ENCODE measurements at places on chromosomes 6 and 20.
A peak's percentile ranks its signal among the peaks of the same experiment; 100 is the strongest.

DNA sequence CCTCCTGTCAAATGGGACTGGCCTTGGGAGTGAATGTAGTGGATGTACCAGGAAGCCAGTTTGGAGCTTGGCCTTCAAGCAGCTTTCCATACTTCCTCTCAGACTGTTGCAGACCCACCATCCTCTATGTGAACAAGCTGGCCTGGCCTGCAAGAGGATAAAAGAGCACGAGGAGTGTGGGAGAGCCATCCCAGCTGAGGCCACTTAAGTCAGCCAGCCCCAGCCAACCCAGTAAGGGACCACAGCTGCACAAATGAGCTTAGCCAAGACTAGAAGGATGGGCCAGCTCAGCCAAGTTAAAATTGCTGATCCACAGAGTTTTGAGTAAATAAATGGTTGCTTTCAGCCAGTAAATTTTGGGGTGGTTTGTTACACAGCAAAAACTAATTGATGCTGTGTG lies 156.9 kb upstream of the SOX4 start:
- peak; percentile 19 for DNase-seq

DNA sequence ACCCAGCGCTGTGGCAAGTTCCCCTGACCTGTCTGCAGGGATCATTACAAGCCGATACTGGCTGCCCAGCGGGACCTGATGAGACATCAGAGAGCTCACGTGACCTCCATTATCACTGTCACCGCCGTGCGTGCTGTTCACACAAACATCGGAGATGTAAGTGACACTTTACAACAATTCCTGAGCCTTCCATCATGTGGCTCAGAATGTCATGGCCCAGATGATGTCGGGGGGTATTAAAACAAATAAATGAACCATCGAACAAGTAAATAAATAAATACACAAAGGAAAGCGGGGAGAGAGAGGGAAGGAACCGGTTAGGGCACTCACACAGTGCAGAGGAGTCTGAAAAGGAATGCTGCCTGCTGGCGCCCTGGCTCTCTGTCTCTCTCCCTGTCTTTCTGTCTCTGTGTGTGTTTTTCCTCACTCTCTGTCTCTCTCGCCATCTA lies 195.1 kb downstream of the BMP7 start:
- DNase-seq = no peak

GRCh38 chr6:113208726-113209125 lies 648.4 kb upstream of the MARCKS start:
- no peak for DNase-seq

DNA sequence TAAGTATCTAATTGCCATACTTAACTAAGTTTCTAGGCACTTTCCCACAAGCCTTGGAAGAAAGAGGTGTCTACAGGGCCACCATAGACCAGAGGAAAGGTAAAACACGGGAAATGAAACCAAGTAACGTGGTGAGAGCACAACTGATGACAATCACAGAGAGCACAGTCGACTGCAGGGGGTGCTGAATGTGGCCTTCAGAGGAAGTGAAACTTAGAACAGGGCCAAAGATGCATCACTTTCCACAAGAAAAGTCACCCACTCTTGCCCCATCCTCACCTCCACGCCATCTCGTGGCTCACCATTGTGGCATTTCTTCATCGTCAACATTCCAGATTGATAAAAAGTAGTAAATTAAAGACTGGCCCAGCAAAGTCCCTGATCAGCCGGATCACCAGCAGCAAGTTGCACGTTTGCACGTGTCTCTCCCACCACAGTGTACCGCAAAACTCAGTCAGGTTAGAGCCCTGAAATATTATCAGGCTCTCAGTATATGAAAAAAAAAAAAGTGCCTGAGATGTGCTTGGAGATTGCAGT lies 31.4 kb downstream of the HIVEP2 start:
- no peak for DNase-seq

- DNase-seq = no peak
Measured at GRCh38 chr6:145749632-145750031, 14.3 kb upstream of the EPM2A start.

DNA sequence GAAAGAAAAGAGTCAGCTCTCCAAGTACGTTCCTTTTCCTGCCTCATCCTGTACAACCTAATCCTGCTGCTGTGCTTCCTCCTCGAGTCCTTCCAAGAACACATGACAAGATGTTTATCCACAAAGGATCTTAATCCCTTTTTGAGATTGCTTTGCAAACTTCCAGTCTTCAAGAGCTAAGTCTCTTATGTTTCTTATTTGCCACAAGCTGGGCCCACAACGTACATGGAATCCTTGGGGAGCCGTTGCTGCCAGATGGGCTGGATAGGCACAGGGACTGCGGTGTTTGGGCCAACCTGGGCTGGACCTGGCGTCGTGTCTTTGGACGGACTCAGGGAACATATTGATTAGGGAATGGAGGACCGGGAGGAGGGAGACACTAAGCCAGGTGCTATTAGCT lies 79.7 kb upstream of the AFDN start:
- DNase-seq = peak; percentile 86

GRCh38 chr6:42340511-42340910 lies 111.2 kb downstream of the TRERF1 start:
- DNase-seq = no peak

- DNase-seq = no peak
Measured at GRCh38 chr6:119476024-119476423, 126.5 kb upstream of the MAN1A1 start.

DNA sequence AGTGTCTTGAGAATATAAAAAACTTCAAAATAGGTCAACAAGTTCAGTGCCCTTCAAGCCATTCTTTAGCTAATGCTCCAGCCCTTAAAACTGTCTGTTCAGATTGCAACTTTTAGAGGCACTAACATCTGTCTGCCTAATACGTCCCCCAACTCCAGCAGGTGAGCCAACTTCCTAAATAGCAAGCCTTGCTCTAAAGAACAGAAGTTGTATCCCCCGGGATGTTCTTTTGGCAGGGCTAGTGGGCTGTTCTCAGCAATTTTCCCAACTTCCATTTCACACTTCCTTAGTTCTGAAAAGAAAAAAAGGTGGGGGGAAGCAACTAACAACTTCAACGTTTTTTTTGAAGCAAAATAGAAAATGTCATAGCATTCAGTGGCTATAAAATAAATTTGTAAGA lies 290.0 kb upstream of the PTCHD4 start:
- DNase-seq = no peak

DNA sequence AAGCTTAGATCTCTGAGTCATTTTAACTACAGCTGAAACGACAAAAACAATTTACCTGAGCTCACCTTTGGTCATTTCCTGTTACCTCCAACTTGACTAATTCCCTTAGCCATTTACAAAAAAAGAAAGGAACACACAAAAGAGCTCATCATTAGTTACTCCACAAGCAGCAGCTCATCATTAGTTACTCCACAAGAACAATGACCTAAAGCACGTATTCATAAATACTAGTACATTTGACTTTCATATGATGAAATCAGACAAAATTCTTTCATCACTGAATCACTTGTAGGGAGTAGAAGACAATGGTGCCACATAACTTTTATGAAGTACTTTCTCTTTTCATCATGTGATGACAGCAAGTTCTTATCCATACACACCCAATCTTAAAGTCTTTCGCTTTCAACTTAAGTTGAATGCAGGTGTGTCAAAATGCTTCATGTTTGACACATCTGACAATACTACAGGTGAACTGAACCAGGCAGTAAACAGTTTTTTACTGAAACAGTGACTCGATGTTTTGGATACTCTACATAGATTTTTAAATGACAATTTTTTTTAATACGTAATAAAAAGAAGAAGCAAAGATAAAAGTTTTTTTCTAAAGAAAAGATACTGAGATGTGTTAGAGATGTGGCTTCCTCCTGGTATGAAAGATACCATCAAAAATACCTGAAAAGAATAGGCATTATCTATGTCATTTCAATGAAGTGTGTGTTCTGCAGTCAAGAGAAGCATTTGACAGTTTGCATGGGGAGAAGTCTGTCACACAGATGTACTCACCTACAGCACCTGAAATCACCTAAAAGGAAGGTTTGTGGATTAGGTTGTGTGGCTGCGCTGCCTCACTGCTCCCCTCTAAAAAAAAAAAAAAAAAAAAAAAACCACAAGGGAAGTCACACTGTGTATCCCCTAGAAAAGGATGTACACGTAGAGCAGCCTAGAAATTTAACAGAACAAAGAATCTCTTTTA lies 109.1 kb downstream of the PRDM1 start:
- no peak for DNase-seq

DNA sequence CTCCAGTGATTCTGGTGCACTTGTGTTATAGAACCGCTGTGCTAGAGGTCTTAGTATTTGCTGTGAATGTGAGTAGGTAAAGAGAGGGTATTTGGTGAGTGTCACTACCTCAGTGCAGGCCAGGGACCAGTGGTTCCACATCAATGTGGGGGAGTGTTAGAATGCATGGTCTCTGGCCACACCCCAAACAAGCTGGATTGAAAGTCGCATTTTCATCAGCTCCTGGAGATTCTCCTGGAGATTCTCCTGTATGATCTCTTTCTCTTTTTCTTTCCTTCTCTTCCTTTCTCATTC lies 26.8 kb upstream of the BCAS1 start:
- DNase-seq = no peak

GRCh38 chr6:18215436-18215835 lies 48.9 kb downstream of the DEK start:
- DNase-seq = no peak

DNA sequence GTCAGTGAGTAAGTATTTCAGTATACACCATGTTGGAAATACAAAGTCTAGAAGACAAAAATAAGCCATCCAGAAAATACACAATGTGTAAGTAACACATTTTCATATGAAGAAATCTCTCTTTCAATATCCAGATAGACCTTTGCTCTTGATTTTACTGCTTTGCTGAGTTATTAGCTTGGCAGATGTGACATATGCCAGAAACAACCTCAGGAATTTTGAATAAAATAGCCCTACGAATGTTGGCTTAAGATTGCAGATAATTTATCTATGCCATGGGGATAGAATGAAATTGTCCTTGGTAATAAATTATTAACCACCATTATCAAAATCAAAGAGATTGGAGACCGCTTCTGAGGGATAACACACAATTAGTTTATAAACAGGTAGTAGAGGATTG lies 1036.9 kb upstream of the EPHA7 start:
- DNase-seq = no peak

GRCh38 chr20:57709823-57710799 lies at the start of gene PMEPA1:
Gene PMEPA1 (minus strand): TSS chr20:57710015. CDS start chr20:57709582, 433 bp downstream.
- DNase-seq = peak; percentile 80

- DNase-seq = no peak
Measured at GRCh38 chr20:44031781-44032582, 117.3 kb downstream of the TOX2 start.

DNA sequence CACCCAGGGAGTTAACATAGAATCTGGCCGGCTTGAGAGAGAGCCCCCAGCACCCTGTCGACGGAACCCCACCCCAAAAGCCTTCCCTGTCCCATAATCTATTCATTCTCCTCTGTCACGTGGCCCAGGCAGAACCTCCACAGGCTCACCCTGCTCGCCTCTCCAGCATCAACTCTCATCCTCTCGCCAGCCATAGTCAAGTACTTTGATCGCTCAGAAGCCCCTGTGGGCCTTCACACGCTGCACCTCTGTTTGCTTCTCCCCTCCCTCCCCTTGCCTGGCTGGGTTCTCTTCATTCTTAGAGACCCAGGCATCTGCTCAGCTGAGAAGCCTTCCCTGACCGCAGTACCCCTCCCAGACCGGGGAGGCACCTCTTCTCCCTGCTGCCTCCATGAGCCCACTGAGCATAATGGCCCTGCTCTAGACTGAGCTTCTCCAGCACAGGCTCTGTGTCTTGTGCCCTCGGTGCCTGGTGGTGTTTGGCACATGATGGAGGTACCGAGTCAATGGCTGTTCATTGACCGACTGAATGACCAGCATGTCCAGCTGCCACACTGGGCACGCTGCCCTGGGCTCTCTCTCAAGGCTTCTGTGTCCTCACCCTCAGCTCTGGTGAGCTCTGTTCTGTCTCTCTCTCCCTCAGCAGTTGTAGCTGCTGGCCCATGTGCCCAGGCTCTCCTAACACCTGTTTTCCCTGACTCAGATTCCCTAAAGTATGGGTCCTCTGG lies 33.7 kb downstream of the PKIG start:
- no peak for DNase-seq

DNA sequence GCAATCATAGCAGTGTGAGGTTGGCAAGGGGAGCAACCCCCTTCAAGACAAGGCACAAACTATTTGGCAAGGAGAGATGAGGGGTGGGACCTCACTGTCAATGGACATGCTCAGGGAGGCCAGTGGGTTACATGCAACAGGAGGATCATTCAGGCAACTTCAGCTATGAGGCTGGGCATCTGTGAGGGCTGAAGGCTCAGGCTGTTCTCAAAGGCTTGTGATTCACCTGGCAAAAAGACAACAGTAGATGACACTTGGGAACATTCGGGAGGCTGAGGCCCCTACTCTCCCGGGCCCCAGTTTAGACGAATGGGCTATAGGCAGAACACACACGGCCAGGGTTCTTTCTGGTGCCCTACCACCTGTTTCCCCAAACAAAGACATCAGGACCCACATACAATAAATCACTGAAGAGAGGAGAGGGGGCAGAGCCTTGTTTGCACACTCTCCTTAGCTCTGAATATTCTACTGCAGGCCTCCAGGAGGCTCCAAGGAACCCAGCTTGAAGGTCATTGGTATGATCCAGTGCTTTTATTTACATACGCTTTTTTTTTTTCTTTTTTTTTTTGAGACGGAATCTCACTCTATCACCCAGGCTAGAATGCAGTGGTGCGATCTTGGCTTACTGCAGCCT lies 7.9 kb downstream of the TUBB start:
- DNase-seq = no peak

GRCh38 chr6:100175814-100176310 lies 181.8 kb upstream of the MCHR2 start:
- no peak for DNase-seq

GRCh38 chr20:9532069-9532838 lies 17.9 kb downstream of the LAMP5 start:
- peak; percentile 69 for DNase-seq

DNA sequence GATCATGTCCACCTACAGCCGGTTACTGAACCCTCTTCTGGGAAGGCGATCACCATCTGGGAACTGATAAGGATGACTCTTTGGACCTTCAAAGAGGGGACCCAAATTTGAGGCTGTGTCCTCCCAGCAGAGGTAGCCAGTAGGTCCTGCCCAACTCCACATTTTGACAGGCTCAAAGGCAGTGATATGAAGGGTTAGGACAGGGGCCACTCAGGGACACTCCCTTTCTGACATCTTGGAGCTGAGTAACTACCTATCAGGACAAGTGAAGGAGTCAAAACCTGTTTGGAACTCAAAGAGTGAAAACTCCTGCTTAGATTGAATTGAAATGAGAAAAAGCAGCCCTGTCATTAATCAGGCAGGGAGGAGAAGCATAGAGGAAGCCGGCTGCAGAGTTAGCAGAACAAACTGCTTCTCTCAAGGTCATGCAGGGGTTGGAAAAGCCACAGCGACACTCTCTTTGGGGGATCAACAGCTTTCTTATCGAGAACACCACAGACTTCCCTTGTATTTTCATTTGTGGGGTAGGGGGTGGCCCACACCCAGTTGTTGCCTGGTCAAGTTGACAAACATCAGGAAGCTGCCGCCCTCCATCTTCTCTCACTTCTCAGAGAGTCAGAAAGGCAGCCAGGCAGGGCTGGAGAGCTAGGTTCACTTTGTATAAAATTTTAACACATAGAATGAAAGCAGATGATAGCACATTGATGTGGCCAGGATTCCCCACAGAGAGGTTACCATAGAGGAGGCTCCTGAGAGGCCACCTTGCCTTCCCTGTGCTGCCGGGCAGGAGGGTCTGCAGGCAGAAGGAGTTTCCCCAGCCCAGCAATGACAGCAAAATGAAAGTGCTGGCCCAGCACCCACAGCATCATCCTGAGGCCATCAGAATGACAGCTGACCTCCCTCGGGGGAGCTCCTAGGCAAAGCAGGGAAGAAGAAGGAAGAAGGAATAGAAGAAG lies 47.6 kb downstream of the AGPAT4 start:
- no peak for DNase-seq

Data from NCI-H524 (cell line).